NCI-H1092 (cell line): ENCODE measurements at places on chromosomes 1 and 21.

GRCh38 chr1:24727501-24728216 is 17.6 kb upstream of the CLIC4 start:
- no peak for DNase-seq

DNA sequence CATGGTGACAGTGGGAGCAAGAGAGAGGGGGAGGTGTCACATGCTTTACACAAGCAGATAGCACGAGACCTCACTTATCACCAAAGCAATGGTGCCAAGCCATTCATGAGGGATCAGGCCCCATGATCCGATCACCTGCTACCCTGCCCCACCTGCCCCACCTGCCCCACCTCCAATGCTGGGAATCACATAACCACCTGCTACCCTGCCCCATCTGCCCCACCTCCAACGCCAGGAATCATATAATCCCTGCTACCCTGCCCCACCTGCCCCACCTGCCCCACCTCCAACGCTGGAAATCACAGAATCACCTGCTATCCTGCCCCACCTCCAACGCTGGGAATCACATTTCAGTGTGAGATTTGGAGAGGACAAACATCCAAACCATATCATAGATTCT is 10.6 kb upstream of the AIRE start:
- no peak for DNase-seq

GRCh38 chr1:230220478-230220877 is 153.4 kb downstream of the GALNT2 start:
- no peak for DNase-seq

- no peak for DNase-seq
These were observed 382.8 kb downstream of the AMY1C start for GRCh38 chr1:104132382-104132973.

DNA sequence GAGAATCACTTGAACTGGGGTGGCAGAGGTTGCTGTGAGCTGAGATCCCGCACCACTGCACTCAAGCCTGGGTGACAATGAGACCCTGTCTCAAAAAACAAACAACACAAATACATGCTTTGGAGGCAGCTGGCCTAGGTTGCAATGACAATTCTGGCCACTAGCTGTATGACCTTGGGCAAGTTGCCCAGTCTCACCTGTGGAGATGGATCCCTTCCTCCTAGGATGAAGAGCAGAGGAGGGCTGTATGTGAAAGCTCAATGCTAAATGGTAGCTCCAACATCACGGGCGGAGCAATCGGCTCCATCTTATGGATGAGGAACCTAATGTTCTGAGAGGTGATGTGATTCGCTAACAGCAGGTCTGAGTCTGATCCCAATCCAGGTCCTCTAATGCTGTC is 20.6 kb downstream of the ADORA1 start:
- peak; percentile 23 for DNase-seq

- DNase-seq = no peak
These were observed 97.0 kb downstream of the RASAL2 start for GRCh38 chr1:178190881-178191280.
